ENCODE measurements at places on chromosomes 4 and X. TPM values are rescaled to one million over a fixed set of nuclear protein-coding genes. Genes with fewer than 3 reads are reported as not detected.

Gene TIGD2
- polyA plus RNA-seq: 4.2 TPM

Gene FGF5
- not detected for polyA plus RNA-seq

Gene DAPP1
- 8.6 TPM for polyA plus RNA-seq

Gene NALF2
- polyA plus RNA-seq: not detected

Gene TBC1D9
- polyA plus RNA-seq: not detected

Gene SATL1
- not detected for polyA plus RNA-seq

Gene ART3
- polyA plus RNA-seq: not detected

Gene RNF128
- polyA plus RNA-seq: not detected

Gene GPC3
- 2.6 TPM for polyA plus RNA-seq

Gene FHIP1A
- not detected for polyA plus RNA-seq

Gene GPR50
- polyA plus RNA-seq: not detected

Gene TEX11
- polyA plus RNA-seq: not detected

Gene CDKL5
- 0.95 TPM for polyA plus RNA-seq

Gene NKX6-1
- polyA plus RNA-seq: not detected

Gene NPY5R
- not detected for polyA plus RNA-seq
